ENCODE measurements at places on chromosomes 11 and 22.
A peak's percentile ranks its signal among the peaks of the same experiment; 100 is the strongest.

DNA sequence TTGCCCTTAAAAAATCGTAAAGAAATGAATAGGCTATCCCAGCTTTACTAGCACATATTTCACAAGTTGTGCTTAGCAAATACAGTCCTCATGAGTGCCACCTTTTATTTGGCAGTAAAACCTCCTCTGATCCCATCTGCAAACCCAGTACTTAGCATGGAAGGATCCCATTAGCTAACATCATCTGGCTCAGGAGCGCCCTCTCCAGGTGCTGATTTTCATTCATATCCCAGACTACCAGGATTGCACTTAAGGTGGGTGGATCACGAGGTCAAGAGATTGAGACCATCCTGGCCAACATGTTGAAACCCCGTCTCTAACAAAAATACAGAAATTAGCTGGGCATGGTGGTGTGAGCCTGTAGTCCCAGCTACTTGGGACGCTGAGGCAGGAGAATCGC is 76.1 kb upstream of the PAX6 start:
- H3K4me3 ChIP-seq, result no peak overlapping the region
- no peak for DNase-seq
- H3K27me3 ChIP-seq, result peaks cover 10% of the 10 kb centered on the region
- H3K27ac ChIP-seq, result no peak overlapping the region
- no peaks in the 10 kb centered on the region for H3K4me1 ChIP-seq

- no peak overlapping the region for H3K4me3 ChIP-seq
- H3K27me3 ChIP-seq, result no peaks in the 10 kb centered on the region
- no peak overlapping the region for H3K27ac ChIP-seq
- no peak for DNase-seq
- no peaks in the 10 kb centered on the region for H3K36me3 ChIP-seq
- peaks cover 31% of the 10 kb centered on the region for H3K4me1 ChIP-seq
Measured at GRCh38 chr11:68974421-68975194, 6.2 kb downstream of the MRGPRD start.

GRCh38 chr11:69483691-69484426 is 2.4 kb downstream of the LINC01488 start:
- H3K4me1 ChIP-seq, result peaks cover 65% of the 10 kb centered on the region
- no peaks in the 10 kb centered on the region for H3K36me3 ChIP-seq
- H3K27me3 ChIP-seq, result no peaks in the 10 kb centered on the region
- no peak overlapping the region for H3K4me3 ChIP-seq
- peak; percentile 9 for DNase-seq

GRCh38 chr11:36574486-36574885 is 6.7 kb downstream of the RAG1 start:
- H3K27ac ChIP-seq, result no peak overlapping the region
- peaks cover 17% of the 10 kb centered on the region for H3K4me1 ChIP-seq
- H3K27me3 ChIP-seq, result no peaks in the 10 kb centered on the region
- DNase-seq, result no peak
- H3K4me3 ChIP-seq, result no peak overlapping the region

- H3K4me3 ChIP-seq, result peak overlapping the region; percentile 96
- no peak for DNase-seq
- H3K27ac ChIP-seq, result peak overlapping the region; percentile 94
- H3K27me3 ChIP-seq, result no peaks in the 10 kb centered on the region
Measured at GRCh38 chr11:47551086-47551485, 1.8 kb downstream of the CELF1 start.

DNA sequence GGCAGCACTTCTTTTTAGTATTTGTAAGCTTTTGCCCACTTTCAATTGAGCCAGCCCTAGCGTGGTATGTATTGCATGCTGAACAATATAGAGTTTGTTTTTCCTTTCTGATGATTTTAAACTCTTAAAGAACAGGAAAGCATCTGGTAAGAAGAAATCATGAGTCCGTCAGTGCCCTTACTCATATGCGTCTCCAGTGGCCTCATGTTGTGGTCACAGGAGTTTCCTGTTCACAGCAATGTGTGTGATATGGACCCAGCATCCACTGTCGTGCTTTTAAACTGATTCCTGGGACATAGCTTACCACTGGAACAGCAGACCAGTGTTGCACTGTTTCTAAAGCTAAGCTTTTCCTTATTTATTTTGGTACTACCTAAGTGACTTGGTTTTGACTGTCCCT is 40.1 kb downstream of the BID start:
- H3K36me3 ChIP-seq, result peaks cover 80% of the 10 kb centered on the region
- H3K4me3 ChIP-seq, result no peak overlapping the region
- H3K27ac ChIP-seq, result no peak overlapping the region
- no peak for DNase-seq
- H3K4me1 ChIP-seq, result peaks cover under 1% of the 10 kb centered on the region

- DNase-seq, result no peak
- no peaks in the 10 kb centered on the region for H3K36me3 ChIP-seq
- H3K4me1 ChIP-seq, result peaks cover 8% of the 10 kb centered on the region
- H3K27ac ChIP-seq, result no peak overlapping the region
- peaks cover 17% of the 10 kb centered on the region for H3K27me3 ChIP-seq
- peak overlapping the region; percentile 62 for H3K4me3 ChIP-seq
Measured at GRCh38 chr11:78023426-78023825, 350 bp upstream of the KCTD14 start.

DNA sequence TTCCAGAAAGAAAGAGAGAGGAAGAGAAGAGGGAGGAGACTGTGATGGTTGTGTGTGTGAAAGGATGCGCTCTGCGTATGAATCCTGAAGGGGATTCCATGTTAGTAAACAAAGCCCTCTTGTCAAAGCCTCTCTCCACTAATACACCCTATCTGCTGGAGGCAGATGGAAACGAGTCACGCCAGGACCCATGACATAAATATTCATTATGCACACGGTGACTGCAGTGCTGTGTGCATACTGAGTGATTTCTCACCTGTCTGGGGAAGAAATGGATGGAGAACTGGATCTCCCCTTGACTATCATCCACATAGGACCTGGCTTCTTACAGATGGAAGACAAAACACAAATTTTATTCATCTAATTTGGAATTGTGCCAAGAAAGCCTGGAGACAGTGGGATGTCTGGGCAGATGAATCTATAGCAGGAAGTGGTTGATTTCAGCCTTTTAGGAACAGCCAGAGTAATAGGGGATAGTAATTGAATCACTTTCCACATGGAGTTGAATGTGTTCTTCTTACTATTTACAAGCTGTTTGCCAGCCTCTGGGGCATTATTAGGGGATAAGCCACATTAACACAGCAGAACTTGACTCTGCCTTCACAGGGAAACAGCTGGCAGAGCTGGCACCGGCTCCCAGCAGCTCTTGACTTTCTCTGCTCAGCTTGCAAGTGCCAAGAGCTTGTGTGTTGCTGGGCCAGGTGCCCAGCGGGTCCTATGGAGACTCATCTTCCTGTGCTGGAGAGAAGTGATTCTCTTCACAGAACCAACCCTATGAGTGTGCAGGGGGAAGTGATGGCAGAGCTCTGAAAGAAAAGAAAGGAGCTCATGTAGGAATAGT is 9.0 kb downstream of the MTNR1B start:
- H3K36me3 ChIP-seq, result no peaks in the 10 kb centered on the region
- H3K27ac ChIP-seq, result no peak overlapping the region
- peak; percentile 28 for DNase-seq

GRCh38 chr11:133354069-133354468 is 178.2 kb downstream of the OPCML start:
- no peaks in the 10 kb centered on the region for H3K36me3 ChIP-seq
- H3K4me1 ChIP-seq, result no peaks in the 10 kb centered on the region
- H3K4me3 ChIP-seq, result no peak overlapping the region
- H3K27me3 ChIP-seq, result peaks cover 49% of the 10 kb centered on the region
- no peak for DNase-seq
- no peak overlapping the region for H3K27ac ChIP-seq

DNA sequence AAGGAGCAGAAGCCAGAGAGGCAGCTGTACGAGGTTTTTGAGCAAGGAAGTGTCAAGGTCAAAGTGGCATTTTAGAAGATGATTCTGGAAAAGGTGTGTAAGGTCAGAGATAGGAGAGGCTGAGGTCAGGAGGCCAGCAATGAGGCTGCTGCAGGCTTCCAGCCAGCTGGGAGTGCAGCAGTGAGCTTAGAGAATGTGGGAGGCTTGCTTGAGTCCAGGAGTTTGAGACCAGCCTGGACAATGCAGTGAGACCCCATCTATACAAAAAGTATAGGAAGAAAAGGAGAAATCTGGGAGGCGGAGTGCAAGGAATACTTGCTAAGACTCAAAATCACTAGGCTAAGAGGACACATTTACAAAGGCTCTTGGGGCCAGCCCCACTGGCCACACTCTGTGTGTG is 96.5 kb downstream of the GRIK4 start:
- no peaks in the 10 kb centered on the region for H3K36me3 ChIP-seq
- H3K4me1 ChIP-seq, result peaks cover 9% of the 10 kb centered on the region
- no peak overlapping the region for H3K27ac ChIP-seq

DNA sequence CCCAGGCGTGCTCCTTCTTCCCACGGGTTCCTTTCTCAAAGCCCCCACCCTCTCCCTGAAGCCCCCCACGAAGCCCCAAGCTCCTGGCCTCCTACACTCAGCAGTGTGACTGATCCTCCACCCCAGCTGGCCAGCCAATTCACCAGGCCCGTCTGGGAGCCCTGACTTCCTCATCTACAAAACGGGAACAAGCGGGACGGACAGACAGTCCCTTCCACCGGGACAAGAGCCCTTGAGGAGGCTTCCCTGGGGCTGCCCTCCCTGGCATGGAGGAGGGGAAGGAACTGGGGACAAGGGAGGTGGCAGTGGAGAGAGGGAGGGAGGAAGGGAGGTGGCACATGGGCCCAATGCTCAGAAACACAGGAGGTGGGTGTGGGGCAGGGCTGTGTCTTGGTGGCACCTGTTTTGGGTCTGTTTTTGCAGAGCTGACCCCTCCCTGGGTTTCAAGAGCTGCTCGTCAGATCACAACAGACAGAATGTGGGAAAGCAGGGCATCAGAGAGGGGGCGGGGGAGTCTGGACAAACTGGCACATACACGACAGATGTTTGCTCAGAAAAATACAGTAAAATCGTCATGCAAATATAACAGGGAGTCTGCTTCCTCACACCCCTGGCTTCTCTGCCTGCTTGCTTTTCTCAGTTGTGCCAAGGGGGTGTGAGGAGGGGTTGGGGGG is 56.8 kb downstream of the ELFN2 start:
- peaks cover 47% of the 10 kb centered on the region for H3K27me3 ChIP-seq
- peak; percentile 44 for DNase-seq

GRCh38 chr11:62370743-62371440 is 33.6 kb downstream of the ASRGL1 start:
- no peak for DNase-seq
- H3K36me3 ChIP-seq, result no peaks in the 10 kb centered on the region
- no peaks in the 10 kb centered on the region for H3K4me1 ChIP-seq
- H3K27ac ChIP-seq, result no peak overlapping the region
- no peak overlapping the region for H3K4me3 ChIP-seq

- H3K27ac ChIP-seq, result peak overlapping the region; percentile 53
- no peaks in the 10 kb centered on the region for H3K27me3 ChIP-seq
- H3K4me1 ChIP-seq, result peaks cover 83% of the 10 kb centered on the region
- H3K36me3 ChIP-seq, result no peaks in the 10 kb centered on the region
- H3K4me3 ChIP-seq, result no peak overlapping the region
Measured at GRCh38 chr22:46638601-46639431, 18.6 kb downstream of the GRAMD4 start.

- no peaks in the 10 kb centered on the region for H3K36me3 ChIP-seq
- no peak overlapping the region for H3K4me3 ChIP-seq
- no peaks in the 10 kb centered on the region for H3K27me3 ChIP-seq
- H3K27ac ChIP-seq, result peak overlapping the region; percentile 89
- H3K4me1 ChIP-seq, result peaks cover 47% of the 10 kb centered on the region
Measured at GRCh38 chr22:46028106-46028991, 51.4 kb upstream of the WNT7B start.

GRCh38 chr22:46363611-46364321 is 28.3 kb downstream of the TRMU start:
- no peak overlapping the region for H3K4me3 ChIP-seq
- no peak for DNase-seq
- no peaks in the 10 kb centered on the region for H3K4me1 ChIP-seq

DNA sequence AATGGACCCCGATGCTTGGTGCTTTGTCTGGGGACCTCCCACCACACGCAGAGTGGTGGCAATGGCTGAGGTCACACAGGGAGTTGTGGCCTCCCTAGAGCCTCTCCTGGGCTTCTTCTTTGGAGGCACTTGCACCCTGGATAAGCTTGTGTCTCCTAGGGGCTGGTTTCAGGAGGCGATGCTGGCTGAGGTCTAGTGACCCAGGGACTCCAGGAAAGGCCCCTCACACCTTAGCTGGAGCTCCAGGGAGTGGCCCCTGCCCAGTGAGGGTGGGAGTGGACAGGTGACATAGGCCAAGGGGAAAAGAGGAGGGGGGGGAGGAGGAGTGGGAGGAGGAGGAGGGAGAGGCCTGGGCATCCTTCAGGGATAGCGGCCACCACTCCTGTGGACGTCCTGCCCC is 810 bp downstream of the IGLL1 start:
- no peak overlapping the region for H3K27ac ChIP-seq
- H3K27me3 ChIP-seq, result peaks cover 29% of the 10 kb centered on the region
- H3K4me1 ChIP-seq, result no peaks in the 10 kb centered on the region
- no peak overlapping the region for H3K4me3 ChIP-seq
- DNase-seq, result no peak

- no peak overlapping the region for H3K27ac ChIP-seq
- DNase-seq, result no peak
- H3K4me1 ChIP-seq, result peaks cover 9% of the 10 kb centered on the region
- H3K27me3 ChIP-seq, result peaks cover 99% of the 10 kb centered on the region
- H3K4me3 ChIP-seq, result no peak overlapping the region
- no peaks in the 10 kb centered on the region for H3K36me3 ChIP-seq
Measured at GRCh38 chr22:37256075-37256726, 12.1 kb upstream of the RAC2 start.

DNA sequence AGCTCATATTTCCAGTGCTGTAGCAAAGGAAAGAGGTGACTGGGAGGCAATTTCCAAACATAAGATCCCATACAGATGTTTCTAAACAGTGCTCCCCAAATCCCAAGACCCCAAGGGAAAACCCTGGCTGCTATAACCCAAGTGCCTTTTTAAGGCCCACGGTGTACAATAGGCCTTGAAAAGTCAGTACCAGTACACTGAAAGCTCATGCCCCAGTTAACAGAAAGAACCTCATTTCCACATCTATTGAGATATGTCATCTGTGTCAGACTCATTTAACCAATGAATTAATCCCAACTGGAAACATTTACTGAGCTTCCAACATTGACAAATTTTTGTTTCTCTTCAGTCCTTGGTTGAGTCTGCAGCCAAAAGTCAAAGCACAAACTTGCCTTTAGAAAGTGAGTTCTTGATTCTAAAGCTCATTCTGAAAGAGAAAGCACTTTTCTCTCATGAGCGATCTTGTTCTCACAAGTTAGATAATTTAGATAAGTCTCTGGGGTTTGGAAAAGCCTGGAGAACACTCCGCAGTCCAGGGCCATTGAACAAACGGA is 239.8 kb upstream of the ARHGAP20 start:
- no peaks in the 10 kb centered on the region for H3K4me1 ChIP-seq
- peaks cover 2% of the 10 kb centered on the region for H3K27me3 ChIP-seq
- DNase-seq, result no peak
- peak overlapping the region; percentile 42 for H3K27ac ChIP-seq

GRCh38 chr22:26952451-26953011 is 295.1 kb downstream of the MIAT start:
- H3K27ac ChIP-seq, result no peak overlapping the region
- no peaks in the 10 kb centered on the region for H3K4me1 ChIP-seq
- no peak overlapping the region for H3K4me3 ChIP-seq
- H3K27me3 ChIP-seq, result peaks cover 68% of the 10 kb centered on the region

GRCh38 chr11:95242845-95243605 is 12.0 kb upstream of the SESN3 start:
- no peak overlapping the region for H3K27ac ChIP-seq
- H3K27me3 ChIP-seq, result no peaks in the 10 kb centered on the region
- no peaks in the 10 kb centered on the region for H3K4me1 ChIP-seq
- H3K36me3 ChIP-seq, result no peaks in the 10 kb centered on the region

- peaks cover 99% of the 10 kb centered on the region for H3K4me1 ChIP-seq
- H3K27ac ChIP-seq, result no peak overlapping the region
- no peak for DNase-seq
- H3K36me3 ChIP-seq, result no peaks in the 10 kb centered on the region
- H3K27me3 ChIP-seq, result no peaks in the 10 kb centered on the region
- no peak overlapping the region for H3K4me3 ChIP-seq
Measured at GRCh38 chr11:128731041-128731663, 37.3 kb downstream of the FLI1 start.
